Pulmonary artery endothelial cell (primary cell): ENCODE measurements at places on chromosomes 5 and 9. TPM values are rescaled to one million over a fixed set of nuclear protein-coding genes. Genes with fewer than 3 reads are reported as not detected.

Gene BHMT
- not detected in 2 replicates for total RNA-seq

Gene NEURL1B
- total RNA-seq = 0.46 and 0.67 TPM in 2 replicates

Gene ORM1
- total RNA-seq = not detected in 2 replicates

Gene MYMK
- total RNA-seq = not detected in 2 replicates

Gene IFNA13
- total RNA-seq = not detected in 2 replicates

Gene HSD17B4
- total RNA-seq = 133 and 151 TPM in 2 replicates

Gene KCNN2
- total RNA-seq = 0.20 and 0.25 TPM in 2 replicates

Gene ARSI
- 0.04 TPM in 1 of 2 replicates, not detected in the other for total RNA-seq

Gene FBXL7
- 5.3 and 6.6 TPM in 2 replicates for total RNA-seq

Gene MCTP1
- total RNA-seq = 63.6 and 192 TPM in 2 replicates

Gene IFNB1
- not detected in 2 replicates for total RNA-seq

Gene UGT3A1
- not detected in 2 replicates for total RNA-seq

Gene MARCHF11
- total RNA-seq = not detected in 2 replicates

Gene RCL1
- 20.8 and 21.5 TPM in 2 replicates for total RNA-seq

Gene IL3
- not detected in 2 replicates for total RNA-seq

Gene DBN1
- 201 TPM in 2 replicates for total RNA-seq

Gene RGS7BP
- total RNA-seq = 4.6 and 7.3 TPM in 2 replicates

Gene ZFP2
- 0.26 and 0.53 TPM in 2 replicates for total RNA-seq

Gene IL4
- not detected in 2 replicates for total RNA-seq

Gene IFNA2
- not detected in 2 replicates for total RNA-seq

Gene ARHGEF37
- 7.3 and 9.2 TPM in 2 replicates for total RNA-seq

Gene GTF3C4
- 16.7 and 18.2 TPM in 2 replicates for total RNA-seq

Gene P4HA2
- 68.0 and 88.6 TPM in 2 replicates for total RNA-seq

Gene RNF183
- total RNA-seq = not detected in 2 replicates

Gene GRM6
- total RNA-seq = not detected in 2 replicates

Gene SUSD1
- total RNA-seq = 29.5 and 46.5 TPM in 2 replicates

Gene GRXCR2
- total RNA-seq = not detected in 2 replicates
